ENCODE measurements at places on chromosomes 13 and 19.
A peak's percentile ranks its signal among the peaks of the same experiment; 100 is the strongest.

GRCh38 chr19:3976495-3977241 lies 5.8 kb upstream of the DAPK3 start:
- DNase-seq = no peak

- DNase-seq = no peak
Observed at GRCh38 chr19:43414554-43414953, at the start of gene TEX101. TSS of gene TEX101 (plus strand) at chr19:43414890. CDS start at chr19:43415920, 1,030 bp downstream.

DNA sequence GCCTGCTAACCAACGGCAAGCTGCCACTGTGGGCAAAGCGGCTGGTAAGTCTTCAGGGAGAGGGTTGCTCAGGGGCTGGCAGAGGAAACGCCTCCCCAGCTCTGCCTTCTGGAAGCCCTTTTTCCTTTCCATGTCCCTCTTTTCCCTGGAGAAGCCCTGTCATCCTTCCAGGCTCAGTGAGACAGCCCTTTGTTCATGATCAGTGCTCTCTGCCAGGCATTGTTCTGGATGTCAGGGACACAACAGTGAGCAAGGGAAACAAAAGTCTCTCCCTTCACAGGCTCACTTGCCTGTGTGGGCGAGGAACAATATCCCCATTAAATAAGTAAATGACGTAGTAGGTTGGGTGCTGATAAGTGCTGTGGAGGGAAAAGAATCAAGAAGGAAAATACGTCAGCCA lies 13.9 kb upstream of the OVOL3 start:
- no peak for DNase-seq

GRCh38 chr13:26054896-26055295 lies 3.1 kb upstream of the SHISA2 start:
- DNase-seq = no peak

- peak; percentile 62 for DNase-seq
Observed at GRCh38 chr19:1668486-1669270, 16.3 kb upstream of the TCF3 start.

GRCh38 chr19:48799358-48800300 lies 11.2 kb downstream of the BCAT2 start:
- no peak for DNase-seq

DNA sequence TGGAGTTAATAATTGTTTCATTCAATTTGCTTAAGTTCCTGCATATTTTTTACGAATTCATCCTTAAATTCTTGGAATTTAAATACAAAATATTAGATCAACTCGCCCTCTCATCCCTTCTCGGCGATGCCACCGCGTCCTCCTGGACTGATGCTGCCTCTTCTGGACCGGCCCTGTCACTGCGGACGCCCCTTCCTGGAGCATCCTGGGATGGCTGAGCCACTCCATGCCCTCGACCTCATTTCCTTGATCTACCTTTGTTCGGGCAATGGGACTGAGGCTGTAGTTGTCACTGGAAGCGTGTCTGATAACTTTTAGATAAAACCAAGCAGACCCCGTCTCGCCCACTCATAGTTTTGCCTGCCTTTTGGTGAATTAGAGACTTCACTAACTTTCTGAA lies 283.7 kb downstream of the TEX29 start:
- DNase-seq = no peak

- DNase-seq = no peak
Observed at GRCh38 chr13:68970532-68970931, 1137.1 kb upstream of the ATXN8OS start.

DNA sequence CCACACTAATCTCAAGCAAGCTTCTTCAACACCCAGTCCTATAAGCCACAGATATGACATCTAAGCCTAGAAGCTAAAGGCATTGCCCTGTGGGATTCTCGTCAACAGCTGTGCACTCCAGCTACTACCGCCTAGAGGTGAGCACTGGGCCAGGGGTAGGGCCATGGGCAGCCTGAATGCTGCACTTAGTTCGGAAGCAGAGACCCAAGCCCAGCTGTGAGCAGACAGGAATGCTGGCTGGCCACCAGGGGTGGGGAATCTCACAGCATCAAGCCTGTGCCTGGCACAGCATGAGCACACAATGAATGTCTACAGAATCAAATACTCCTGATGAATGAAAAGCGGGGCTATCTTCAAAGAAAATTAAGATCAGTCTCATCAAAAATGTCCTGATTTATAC lies 167.5 kb upstream of the UBL3 start:
- DNase-seq = no peak

DNA sequence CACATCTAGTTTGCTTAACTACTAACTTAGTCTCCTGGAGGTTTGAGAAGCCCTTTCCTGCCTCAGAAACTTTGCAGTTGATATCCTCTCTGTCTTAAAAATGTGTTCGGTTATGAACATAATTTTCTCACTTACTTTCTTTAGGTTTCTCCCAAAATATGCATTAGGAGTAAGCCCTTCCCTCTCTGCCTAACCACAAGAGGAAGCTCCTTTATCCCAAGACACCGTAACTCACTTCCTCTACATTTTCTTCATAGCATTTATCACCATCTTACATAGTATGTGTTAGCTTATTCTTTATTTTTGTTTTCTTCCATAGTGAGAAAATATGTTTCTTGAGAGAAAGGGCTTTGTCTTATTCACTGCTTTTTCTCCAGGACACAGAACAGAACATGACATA lies 952.5 kb upstream of the ATXN8OS start:
- no peak for DNase-seq

- peak; percentile 27 for DNase-seq
Observed at GRCh38 chr19:35063940-35064818, 22.7 kb downstream of the HPN start.

- DNase-seq = peak; percentile 79
Observed at GRCh38 chr19:51372649-51373504, at the start of gene NKG7. TSS of gene NKG7 (minus strand) at chr19:51372654. CDS start at chr19:51372535, 119 bp downstream.

DNA sequence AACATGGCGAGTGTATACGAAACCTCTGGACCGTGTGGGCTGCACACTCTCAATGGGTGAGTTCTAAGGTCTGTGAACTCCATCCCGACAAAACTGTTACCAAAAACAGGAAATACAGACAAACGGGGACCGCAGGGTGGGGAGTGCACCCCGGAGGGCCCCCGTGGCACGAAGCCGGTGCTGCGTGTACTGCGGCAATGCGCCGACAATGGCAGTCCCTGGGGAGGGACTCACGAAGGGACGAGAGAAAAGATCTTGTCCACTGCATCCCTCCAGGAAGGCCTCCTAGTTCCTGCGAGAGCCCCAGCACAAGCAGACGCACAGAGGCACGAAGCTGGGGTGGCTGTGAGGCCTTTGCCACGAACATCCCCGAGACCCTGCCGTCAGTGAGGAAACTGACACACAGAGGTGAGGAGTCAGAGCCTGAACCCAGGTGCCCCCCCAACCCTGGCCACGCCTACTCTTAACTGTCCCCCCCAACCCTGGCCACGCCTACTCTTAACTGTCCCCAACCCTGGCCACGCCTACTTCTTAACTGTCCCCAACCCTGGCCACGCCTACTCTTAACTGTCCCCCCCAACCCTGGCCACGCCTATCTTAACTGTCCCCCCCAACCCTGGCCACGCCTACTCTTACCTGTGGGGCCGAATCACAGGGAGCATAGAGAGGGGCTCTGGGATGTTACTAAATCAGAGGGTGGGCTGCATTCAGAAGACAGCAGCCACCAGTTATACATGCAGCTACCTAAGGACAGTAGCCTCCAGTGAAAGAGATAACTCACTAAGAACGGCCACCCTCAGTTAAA lies 4.2 kb downstream of the MED16 start:
- DNase-seq = peak; percentile 78

- DNase-seq = peak; percentile 42
Observed at GRCh38 chr19:29715701-29716581, 880 bp upstream of the C19orf12 start.

DNA sequence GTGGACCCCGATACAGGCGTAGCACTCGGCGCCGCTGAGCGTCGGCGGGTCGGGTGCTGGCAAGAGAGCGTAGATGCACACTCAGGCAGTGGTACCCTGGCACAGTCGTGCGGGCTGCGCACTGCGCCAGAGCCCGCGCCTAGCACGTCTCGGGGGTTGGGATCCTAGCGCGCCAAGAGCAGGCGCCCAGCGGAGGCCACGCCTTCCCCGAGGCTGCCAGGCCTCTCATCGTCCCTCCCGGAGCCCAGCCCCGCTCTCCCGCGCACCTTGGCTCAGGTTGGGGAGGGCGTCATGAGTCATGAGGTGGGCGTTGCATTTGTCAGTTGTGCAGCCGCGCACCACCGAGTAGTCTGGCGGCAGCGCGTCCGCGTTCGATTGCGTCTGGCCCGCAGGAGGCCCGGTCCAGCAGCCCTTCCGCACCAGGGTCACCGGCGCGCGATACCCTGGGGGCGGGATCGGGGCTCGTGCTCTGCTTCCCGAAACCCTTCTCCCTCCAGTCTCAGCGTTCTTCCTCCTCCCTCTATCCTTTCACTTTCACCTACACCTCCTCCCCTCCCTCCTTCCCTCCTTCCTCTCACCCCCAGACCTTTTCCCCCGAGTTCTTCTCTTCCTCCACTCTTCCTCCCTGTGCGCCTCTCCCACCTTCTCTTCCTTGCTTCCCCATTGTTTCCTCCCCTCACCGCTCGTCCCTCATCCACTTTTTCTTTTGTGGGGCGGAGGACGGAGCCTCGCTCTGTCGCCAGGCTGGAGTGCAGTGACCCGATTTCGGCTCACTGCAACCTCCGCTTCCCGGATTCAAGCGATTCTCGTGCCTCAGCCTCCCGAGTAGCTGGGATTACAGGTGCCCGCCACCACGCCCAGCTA lies 3.5 kb downstream of the LYPD5 start:
- peak; percentile 55 for DNase-seq

DNA sequence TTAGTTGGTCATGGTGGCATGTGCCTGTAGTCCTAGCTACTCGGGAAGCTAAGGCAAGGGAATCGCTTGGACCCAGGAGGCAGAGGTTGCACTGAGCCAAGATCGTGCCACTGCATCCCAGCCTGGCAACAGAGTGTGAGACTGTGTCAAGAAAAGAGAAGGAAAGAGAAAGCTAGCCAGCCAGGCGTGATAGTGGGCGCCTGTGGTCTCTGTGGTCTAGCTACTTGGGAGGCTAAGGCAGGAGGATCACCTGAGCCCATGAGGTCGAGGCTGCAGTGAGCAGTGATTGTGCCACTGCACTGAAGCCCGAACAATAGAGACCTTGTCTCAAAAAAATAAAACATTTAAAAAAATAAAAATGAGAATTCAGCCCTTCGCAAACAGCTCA lies 33.3 kb downstream of the TIMM13 start:
- no peak for DNase-seq

Data from hematopoietic multipotent progenitor cell treated with erythropoietin and hydrocortisone succinate and interleukin-3 and kit ligand, for 6 days (in vitro differentiated cells).